ENCODE measurements at places on chromosomes 11 and 22.

GRCh38 chr11:46106530-46107407 lies 14.5 kb downstream of the PHF21A start:
- DNase-seq = no peak

DNA sequence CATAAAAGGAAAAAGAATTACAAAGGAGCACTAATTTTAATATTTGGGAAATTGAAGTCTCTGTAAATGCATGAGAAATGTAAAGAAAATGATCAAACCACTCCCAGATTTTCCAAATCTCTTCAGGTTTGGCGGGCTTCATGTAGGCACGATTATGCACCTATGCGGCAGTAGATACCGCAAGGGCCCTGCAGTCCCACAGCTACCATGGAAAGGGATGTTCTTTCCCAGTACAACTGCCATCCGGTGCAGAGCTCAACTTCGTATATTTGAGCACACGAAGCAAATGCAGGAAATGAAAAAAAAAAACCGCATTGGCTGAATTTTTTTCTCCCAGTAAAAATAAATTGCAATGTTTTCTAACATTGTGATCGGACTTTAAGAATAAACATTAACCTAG lies 1.4 kb downstream of the SLC17A6 start:
- no peak for DNase-seq

DNA sequence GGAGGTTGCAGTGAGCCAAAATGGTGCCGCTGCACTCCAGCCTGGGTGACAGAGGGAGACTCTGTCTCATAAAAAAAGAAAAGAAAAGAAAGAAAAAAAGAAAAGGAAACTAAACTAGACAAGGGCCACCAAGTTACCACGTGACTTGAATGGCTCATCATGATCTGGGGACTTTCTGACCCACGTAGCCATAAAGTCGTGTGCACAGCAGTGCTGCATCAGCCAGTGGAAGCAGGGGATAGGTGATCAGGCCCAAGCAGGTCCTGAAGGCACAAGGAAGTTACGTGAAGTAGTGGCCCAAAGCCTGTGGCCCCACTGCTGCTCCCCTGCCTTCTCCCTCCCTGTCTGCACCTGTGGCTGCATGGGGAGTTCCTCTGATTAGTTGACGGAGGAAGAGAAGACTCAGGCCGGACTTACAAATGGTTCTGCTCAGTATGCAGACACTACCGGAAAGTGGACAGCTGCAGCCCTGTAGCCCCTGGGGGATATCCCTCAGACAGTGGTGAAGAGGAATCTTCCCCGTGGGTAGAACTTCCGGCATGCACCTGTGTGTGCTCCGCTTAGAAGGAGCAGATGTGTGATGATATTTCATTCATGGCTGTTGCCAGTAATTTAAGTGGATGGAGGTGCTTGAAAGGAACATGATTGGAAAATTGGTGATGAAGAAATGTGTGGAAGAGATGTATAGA lies 18.2 kb upstream of the CD81 start:
- no peak for DNase-seq

- DNase-seq = peak; percentile 66
Measured at GRCh38 chr11:62880231-62880802, 379 bp upstream of the SLC3A2 start.

GRCh38 chr11:45043755-45044475 lies 93.2 kb upstream of the TP53I11 start:
- DNase-seq = no peak

- DNase-seq = peak; percentile 64
Measured at GRCh38 chr22:46758867-46759290, 3.6 kb upstream of the TBC1D22A start.

GRCh38 chr22:40462195-40462984 lies 92.0 kb downstream of the SGSM3 start:
- peak; percentile 11 for DNase-seq

- no peak for DNase-seq
Measured at GRCh38 chr11:66178871-66179270, 89.6 kb upstream of the RAB1B start.

DNA sequence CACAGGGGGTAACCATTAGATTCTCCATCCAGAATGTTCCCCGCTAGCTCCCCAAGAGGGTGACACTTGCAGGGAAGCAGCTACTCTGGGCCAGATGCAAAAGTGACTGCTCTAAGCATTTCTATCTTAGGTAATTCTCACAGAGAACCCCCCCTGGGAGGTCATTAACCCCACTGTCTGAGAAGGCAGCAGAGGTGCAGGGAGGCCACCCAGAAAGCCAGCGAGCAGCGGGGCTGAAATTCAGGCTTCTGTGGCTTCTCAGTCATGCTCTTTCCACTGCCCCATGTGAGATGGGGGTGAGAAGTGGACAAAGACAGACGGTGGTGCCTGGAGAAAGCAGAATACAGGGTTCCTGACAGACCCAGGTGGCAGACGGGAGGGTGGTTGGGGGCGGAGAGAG lies 114.4 kb upstream of the ASPHD2 start:
- DNase-seq = no peak

DNA sequence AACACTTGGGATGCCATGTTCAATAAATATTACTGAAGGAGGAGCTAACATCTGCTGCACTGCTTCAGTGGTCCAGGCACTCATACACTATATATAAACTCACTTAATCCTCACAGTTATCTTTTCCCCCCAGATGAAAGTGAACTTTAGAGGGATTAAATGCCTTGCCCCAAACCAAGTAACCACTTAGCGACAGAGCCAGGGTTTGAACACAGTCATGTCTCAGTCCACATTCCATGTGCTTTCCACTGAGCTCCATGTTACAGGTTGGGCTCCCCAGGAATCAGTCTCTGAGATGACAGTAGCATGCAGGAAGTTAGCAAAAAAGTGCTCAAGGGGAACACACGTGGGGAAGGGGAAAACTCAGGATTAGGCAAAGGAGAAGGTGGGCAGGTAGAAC lies 59.3 kb downstream of the ENDOD1 start:
- no peak for DNase-seq

DNA sequence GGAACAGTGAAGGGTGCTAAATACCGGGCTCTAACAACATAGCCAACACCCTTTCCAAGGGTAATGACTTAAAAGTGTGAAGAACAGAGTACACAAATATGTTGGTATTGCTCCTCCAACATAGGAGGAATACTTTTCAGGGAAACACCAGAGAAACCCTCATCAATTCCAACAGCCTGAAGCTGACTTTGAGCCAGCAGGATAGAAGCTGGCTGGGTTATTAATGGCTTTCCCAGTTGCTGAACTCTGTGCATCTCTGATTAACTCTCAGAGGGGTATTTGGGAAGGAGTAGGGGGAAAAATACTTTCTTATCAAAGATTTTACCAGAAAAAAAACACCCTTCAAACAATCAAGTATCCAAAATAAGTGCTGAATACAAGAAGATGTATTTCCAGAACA lies 95.6 kb downstream of the AMBRA1 start:
- DNase-seq = no peak
